ENCODE measurements at places on chromosomes 2 and 18. TPM values are rescaled to one million over a fixed set of nuclear protein-coding genes. Genes with fewer than 3 reads are reported as not detected.

GRCh38 chr2:25877431-25878360 lies 591 bp downstream of the ASXL2 start:
- peak; percentile 66 for DNase-seq

DNA sequence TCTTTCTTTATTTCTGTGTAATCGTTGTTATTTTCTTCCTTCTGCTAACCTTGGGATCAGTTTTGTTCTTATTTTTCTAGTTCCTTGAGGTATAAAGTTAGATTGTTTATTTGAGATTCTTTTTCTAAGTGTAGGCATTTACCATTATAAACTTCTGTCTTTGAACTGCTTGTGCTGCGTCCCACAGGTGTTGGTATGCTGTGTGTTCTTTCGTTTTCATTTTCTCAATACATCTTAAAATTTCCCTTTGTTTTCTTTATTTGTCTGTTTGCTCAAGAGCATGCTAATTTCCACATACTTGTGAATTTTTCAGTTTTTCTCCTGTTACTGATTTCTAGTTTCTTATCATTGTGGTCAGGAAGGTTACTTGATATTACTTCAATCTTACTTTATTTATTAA lies 873.8 kb upstream of the GCFC2 start:
- DNase-seq = no peak

DNA sequence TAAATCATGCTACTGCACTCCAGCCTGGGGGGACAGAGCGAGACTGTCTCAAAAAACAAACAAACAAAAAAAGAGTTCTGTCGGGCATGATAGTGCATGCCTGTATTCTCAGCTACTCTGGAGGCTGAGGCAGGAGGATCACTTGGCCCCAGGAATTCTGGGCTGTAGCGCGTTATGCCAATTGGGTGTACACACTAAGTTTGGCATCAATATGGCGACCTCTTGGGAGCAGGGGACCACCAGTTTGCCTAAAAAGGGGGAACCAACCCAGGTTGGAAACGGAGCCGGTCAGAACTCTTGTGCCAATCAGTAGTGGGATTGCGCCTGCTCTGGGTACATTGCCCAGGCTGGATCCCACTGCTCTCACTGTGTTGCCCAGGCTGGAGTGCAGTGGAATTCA lies 49.7 kb downstream of the SDC1 start:
- DNase-seq = no peak

GRCh38 chr18:5779922-5780321 lies 115.4 kb downstream of the TMEM200C start:
- no peak for DNase-seq

DNA sequence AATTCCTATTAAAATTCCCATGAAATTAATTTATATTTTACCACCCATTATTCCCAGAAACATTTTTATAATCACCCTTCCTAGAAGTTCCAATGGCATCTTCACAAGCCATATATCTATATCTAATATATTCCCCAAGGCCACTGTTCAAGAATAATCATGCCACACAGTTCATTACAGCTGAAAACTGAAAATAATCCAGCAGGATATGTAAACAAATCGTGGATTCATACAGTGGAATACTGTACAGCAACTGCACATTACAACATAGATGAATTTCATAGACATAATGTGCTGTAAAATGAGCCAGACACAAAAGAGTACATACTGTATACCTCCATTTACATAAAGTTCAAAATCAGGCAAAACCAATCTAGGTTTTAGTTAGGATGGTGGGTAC lies 63.9 kb upstream of the SERPINE2 start:
- no peak for DNase-seq

GRCh38 chr2:118371515-118371914 lies 283.2 kb downstream of the INSIG2 start:
- DNase-seq = peak; percentile 31

GRCh38 chr2:46793423-46794416 lies 121.9 kb downstream of the MCFD2 start:
- DNase-seq = no peak

RESP18 gene
- not detected for total RNA-seq

TCF23 gene
- not detected for total RNA-seq

- DNase-seq = no peak
Measured at GRCh38 chr2:241618296-241618805, 18.6 kb downstream of the THAP4 start.

GRCh38 chr2:18719978-18720775 lies 130.8 kb upstream of the NT5C1B start:
- peak; percentile 82 for DNase-seq

GRCh38 chr2:25491966-25492532 lies 150.3 kb upstream of the DNMT3A start:
- DNase-seq = peak; percentile 57

WIPF1 gene
- 10.6 TPM for total RNA-seq

SERPINB7 gene
- total RNA-seq = 15.7 TPM

CREB1 gene
- 43.4 TPM for total RNA-seq

GRCh38 chr2:134932864-134933526 lies 14.4 kb downstream of the CCNT2 start:
- DNase-seq = no peak

G6PC2 gene
- not detected for total RNA-seq

- no peak for DNase-seq
Measured at GRCh38 chr2:9178110-9178903, 28.3 kb upstream of the ASAP2 start.

UGT1A4 gene
- not detected for total RNA-seq
